ENCODE measurements at places on chromosomes 13 and 19.

DNA sequence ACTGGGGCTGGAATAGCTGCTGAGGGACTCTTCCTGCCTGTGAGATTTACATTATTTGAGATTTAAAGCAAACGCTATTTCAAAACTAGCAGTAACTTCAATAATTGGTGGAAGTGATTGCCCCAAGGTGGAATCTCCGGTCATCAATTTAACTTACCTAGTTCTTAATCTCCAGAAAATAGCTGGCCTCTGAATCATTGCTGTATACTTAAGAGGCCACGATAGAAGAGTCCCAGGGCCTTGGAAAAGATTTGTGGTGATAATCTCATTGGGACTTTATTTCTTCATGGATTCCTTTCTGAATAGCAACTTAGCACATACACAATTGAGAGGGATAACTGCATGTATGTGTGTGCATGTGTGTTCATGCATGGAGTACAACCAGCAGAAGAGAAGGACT lies 120.2 kb downstream of the DNAJC15 start:
- no peak for DNase-seq

DNA sequence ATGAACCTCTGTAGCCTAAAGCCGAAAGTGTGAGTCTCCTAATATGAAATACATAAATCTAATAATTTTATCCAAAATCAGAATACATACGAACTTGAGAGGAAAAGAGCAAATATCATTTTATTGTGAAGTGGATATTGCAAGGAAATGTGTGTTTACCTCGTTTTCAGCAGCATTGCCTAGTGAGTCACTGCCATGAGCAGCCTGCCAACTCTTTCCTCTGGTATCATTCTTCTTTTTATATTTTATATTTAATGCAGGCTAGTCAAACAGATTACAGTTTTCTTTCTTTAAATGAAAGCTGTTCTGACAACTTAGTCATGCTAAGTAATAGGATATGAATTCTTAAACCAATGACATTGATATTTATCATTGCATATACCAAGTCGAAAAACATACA lies 44.2 kb downstream of the EDNRB start:
- DNase-seq, result no peak

DNA sequence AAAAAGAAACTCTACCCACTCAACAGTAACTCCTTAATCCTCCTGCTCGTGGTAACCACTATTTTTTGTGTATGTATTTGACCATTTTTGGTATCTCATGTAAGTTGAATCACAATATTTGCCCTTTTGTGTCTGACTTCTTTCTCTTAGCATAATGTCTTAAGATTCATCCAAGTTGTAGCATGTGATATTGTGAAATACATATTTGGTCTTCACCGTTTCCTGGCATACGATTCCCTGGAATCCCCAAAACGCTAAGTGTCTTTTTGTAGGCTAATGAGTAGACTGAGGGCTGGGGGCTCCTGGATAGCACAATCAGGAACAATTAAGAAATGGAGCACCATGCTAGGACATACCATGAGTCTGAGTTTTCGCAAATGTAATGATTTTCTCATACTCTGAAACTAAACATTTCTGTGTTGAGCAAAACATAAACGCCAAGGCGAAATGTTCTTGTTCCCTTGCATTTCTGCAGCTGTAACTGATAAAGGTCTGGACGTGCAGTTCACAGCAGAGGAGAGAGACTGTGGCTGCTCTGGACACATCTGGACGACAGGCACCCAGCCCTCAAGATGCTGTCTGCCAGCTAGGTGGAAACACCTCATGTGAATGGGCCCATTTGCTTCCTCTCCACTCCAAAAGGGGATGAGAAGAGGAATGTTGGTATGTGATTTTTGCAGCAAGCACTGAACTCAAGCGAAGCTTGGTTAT lies 38.4 kb downstream of the BRD4 start:
- no peak for DNase-seq

DNA sequence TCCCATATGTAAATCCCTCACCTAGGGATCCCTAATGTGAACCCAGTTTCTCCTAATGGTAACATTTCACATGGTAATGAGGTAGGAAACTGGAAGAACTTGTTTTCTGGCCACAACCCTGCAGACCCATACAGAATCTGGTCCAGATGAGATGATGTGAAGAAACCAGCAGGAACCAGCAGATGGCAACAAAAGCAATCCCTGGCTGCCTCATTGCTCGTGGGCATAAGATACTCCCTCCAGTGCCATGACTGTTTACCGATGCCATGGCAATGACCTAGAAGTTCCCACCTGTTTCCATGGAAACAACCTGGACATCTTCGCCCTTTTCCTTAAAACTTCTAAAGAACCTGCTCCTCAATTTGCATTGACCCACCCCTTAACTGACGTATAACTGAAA lies 1.4 kb upstream of the CD209 start:
- no peak for DNase-seq

GRCh38 chr13:35824395-35824794 lies 306.8 kb downstream of the DCLK1 start:
- DNase-seq, result no peak

- DNase-seq, result peak; percentile 78
Measured at GRCh38 chr13:41696163-41697003, 239.0 kb downstream of the RGCC start.

- peak; percentile 17 for DNase-seq
Measured at GRCh38 chr13:25085125-25085742, 10.7 kb upstream of the PABPC3 start.

- DNase-seq, result no peak
Measured at GRCh38 chr13:76446191-76446590, 440.0 kb downstream of the KCTD12 start.

GRCh38 chr19:41915776-41916414 lies 12.4 kb downstream of the ERFL start:
- no peak for DNase-seq

- DNase-seq, result no peak
Measured at GRCh38 chr13:30339738-30340330, 32.5 kb upstream of the KATNAL1 start.

DNA sequence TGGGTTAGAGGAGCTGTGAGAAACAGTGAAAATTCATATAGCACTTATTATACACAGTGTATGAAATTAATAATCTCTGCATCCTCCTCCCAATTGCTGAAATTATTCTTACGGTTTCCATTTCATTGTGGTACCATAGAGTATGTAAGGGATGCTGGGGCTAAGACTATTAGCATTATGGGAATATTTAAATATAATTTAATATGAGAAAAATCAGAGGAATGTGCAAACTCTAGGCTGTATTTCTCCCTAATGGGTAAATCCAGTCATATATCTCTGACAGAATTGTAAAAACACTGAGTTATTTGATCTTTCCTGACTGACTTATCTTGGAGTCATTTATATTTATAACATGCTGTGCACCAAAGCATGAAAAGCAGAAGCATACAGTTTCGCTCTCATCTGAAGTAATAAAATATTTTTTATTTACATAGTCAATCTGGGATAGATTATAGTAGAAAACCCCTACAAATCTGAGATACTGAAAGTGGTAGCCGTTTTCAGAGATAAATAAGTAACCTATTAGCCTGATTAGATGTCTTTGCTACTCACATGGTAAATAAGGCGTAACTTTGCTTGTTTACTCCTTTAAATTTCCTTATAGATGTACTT lies 34.9 kb downstream of the LRCH1 start:
- no peak for DNase-seq

DNA sequence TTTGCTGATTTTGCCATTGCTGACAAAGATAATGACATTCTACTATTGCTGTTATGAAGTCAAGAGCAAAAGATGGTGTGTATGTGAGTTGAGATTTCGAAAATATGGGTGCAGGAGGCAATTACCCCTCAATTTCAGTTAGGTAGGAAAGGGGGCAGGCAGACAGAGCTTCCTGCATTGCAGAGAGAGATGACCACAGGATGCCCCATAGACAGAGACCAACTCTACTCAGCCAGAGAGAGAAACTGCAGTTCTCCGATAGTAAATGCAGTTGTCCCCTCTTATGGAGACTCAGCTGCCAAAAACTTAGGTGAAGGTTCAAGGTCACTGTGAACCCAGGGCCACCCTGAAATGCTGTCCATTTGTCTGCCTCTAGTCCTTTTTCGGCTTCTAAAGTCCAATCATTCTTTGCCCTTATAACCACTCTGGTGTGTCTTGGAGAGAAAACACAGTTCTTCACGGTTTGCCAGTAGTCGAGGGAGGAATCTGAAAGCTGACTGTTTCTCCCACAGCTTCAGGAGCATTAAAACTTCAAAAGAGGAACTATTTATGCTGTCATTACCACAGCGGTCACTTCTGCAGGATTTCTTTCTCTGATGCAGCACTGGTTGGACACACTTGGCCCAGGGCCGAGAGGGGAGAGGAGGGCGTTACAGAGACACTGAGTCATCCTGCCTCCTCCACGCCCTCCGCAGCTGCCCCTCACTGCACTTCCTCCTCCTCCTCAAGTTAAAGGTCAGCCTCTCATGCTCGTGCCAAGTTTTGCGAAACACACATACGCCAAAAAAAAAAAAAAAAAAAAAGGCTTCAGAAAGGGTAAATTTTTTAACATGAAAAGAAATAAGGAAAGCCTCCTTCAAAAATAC lies 264.3 kb downstream of the FOXO1 start:
- peak; percentile 93 for DNase-seq

DNA sequence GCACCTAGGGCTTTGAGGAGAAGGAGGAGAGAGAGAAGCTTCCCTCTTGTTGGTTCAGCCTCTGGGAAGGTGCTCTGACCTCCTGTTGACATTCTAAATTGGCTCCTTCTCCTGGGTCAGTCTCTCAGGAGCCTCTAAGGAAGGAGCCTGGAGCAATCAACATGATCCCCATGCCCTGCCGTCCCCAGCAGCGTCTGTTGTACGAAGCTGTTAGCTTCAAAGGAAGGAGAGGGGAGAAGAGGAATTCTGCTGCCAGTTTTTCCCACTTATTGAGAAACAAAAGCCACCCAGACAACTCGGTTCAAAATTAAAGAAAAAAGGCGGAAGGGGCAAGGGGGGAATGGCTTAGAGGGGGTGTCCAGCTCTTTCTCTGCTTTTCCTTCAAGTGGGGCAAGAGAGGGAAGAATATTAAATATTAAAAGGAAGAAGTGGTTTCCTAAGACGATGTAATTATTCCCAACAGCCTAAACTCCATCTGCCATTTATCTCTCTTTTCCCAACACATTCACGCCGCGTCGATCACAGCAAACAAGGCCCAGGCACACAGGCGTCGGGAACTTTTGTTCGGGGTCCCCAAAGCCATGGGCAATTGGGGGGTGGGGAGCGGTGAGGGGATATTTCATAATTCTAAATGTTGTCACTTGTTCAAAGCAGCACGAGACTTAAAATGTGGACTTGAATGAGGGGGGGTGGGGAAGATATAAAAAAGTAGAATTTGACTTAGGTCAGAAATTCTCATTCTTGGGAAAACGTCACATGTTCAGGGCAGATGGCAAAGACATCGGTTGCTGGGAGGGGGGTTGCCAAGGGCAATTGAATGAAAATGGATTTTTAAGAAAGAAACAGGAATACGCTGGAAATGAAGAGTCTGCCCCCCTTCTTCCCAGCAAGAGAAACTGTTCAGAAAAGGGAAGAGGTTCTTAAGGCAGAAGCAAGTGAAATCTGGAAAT lies 116.8 kb upstream of the CACNA1A start:
- DNase-seq, result no peak

DNA sequence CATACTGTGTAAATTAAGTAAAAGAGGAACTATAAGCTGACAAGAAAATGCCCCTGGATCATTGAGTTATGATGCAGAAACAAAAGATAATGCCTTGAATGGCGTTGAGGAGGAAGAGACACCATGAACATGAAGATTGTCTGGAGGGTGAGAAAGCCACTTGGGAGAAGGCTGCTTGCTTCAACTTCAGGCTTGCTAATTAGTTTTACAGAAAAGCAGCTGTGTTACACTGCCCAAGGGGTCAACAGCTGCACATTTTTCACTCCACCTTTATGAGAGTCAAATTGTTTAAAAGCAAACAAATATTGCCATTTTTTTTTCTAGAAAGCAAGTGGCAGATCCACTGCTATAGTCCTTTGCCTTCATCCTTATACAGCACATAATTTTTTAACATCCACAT lies 35.5 kb upstream of the KLF12 start:
- no peak for DNase-seq

GRCh38 chr13:68232351-68233130 lies 1002.4 kb upstream of the PCDH9 start:
- DNase-seq, result no peak

DNA sequence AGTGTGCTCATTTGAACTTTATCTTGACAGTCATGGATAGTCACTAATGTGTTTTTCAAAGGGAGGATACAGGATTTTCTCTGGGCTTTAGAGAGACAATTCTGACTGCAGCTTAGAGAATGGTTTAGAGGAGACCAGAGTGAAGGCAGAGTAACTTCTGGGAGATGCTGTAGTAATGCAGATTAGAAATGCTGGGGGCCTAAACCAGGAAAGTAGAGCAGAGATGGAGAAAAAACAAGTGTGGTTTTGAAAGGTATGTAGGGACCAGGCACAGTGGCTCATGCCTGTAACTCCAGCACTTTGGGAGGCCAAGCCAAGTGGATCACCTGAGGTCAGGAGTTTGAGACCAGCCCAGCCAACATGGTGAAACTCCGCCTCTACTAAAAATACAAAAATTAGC lies 18.3 kb upstream of the CEBPA start:
- no peak for DNase-seq

DNA sequence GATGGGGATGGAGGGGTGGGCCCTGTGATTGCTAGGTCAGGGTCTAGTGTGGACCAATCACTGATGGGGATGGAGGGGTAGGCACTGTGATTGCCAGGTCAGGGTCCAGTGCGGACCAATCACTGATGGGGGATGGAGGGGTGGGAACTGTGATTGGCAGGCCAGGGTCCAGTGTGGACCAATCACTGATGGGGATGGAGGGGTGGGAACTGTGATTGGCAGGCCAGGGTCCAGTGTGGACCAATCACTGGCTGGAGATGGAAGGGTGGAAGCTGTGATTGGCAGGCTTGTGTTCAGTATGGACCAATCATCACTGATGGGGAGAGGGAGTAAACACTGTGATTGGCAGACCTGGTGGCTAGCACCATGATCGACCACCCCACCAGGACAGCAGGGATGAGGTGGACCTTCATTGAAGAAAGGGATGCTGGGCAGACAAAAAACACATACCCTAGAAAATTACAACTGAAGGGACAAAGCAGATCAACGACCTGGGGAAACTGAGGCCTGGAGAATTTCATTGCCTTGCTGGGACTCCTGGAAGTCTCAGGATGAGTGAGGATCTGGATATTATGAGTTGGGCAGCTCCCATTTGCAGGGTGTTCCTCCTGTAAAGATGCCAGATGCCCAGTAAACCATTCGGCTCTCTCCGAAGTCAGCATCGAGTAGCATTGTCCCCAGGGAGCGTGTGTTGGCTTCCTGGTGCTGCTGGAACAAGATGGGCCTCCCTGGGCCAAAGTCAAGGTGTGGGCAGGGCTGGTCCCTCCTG lies 15.5 kb downstream of the TMPRSS9 start:
- DNase-seq, result no peak

GRCh38 chr19:55365964-55366363 lies 2.9 kb upstream of the GARIN5B start:
- DNase-seq, result no peak

GRCh38 chr19:33296488-33296971 lies 5.8 kb downstream of the CEBPA start:
- DNase-seq, result no peak

DNA sequence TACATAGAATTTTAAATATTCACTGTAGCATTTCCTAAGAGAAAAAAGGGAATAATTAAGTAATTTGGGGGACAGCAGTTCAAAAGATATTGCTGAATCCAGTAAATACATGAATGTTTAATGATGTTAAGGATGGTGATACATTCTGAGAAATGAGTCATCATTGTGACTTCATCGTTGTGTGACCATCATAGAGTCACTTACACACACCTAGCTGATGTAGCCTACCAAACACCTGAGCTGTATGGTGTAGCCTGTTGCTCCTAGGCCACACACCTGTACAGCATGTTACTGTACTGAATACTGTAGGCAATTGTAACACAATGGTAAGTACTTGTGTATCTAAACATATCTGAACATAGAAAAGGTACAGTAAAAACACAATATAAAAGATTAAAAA lies 34.8 kb downstream of the ATP7B start:
- DNase-seq, result no peak

Data from RCC 7860 (cell line).